ENCODE measurements at places on chromosomes 11 and 22.

- no peak for DNase-seq
These were observed 23.5 kb downstream of the PPFIBP2 start for GRCh38 chr11:7537265-7537664.

- peak; percentile 25 for DNase-seq
These were observed 776 bp downstream of the NLRX1 start for GRCh38 chr11:119169282-119169719.

DNA sequence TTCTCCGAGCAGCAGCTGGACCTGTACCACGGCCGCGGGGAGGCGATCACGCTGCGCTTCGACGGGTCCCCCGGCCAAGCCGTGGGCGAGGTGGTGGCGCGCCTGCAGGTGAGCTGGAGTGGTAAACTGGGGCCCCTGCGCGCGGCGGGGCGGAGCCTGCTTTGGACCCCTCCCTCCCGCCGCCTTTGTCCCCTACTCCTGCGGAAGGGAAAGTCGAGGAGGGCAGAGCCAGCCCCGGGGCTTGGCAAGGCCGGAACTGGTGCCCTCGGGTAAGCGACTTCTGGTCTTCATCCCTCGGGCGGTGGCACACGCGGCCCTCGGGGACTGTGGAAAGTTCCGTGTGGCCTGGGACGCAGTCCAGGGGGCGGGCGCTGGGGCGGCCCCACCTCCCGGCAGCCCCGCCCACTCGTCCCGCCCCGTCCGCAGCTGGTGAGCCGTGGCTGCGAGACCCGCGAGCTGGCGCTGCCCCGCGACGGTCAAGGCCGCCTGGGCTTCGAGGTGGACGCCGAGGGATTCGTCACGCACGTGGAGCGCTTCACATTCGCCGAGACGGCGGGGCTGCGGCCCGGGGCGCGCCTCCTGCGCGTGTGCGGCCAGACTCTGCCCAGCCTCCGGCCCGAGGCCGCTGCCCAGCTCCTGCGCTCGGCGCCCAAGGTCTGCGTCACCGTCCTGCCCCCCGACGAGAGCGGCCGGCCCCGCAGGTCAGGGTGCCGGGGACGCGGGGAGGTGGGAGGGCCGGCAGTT, 9.2 kb downstream of the SIPA1 start:
- DNase-seq = no peak

DNA sequence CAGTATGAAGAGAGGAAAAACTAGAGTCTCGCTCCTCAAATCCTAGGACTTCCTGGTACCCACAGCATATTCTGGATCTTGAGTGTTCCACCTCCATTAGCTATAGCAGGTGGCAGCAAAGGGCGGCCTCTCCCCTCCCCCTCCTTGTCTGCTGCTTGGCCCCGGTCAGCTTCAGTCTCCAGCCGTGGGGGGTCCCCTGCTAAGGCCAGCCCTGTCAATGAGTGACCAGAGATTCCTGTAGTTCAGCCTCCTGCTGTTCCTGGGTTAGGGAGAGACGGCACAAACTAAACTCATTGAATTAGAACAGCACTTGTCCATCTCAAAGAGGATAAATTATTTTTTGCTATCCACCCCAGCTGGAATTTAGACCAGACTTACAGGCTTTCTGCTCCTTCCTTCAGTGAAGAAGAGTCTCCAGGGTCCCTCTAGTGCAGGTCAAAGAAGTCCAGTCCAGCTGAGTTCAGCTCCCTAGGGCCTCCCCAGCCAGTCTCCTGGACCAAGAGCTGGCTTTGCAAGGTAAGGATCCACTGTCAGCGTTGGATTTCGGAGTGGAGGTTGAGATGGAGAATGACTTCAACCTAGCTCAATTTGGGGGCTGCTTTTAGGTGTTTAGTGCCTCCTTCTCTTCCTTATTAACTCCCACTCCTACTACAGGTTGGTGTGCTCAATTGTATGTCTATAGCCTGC, 1.1 kb upstream of the PHLDB1 start:
- DNase-seq = no peak

DNA sequence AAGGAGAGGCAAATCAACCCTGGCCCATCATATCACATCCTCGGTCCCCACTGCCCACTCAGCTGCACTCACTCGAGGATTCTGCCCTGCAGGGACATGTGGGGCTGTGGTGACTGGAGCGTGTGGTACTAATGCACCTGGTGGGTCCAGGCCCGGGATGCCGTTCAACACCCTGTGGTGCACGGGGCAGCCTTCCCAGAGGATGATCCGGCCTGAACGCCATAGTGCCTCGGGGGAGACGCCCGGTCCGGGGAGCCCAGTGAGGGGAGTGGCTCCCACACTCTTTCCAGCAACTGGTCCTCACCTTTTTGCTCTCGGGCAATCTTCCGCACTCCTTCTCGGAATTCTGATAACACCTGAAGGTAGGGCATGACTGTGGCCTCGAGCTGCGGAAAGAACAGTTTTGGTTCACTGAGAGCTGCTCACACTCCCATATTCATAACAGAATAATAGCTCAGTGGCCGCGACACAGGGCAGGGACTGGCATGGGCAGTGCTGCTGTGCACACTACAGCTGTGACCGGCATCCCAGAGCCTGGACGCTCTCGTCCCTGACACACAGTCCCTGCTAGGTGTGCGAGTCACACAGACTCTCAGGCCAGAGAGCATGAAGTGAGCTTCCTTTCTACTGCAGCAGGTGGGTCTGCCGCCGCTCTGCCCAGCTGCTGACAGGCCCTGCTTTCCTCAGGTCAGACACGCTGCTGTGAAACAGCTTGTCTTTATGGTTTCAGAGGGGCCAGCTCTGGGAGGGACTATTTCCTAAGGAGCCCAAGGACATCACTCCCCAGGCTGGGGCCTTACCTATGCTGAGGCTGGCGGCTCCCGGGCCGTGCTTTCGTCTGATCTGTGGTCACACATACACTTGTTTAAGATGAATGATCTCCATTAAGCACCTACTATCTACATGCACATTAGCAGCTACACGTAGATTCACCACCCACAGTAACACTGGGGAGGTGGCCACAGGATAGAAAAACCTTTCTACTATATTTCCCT, 20.1 kb upstream of the NAP1L4 start:
- DNase-seq = no peak

- no peak for DNase-seq
These were observed 25.5 kb downstream of the CTNND1 start for GRCh38 chr11:57787006-57787604.

GRCh38 chr22:21778705-21779363, 43.2 kb upstream of the YPEL1 start:
- DNase-seq = no peak

DNA sequence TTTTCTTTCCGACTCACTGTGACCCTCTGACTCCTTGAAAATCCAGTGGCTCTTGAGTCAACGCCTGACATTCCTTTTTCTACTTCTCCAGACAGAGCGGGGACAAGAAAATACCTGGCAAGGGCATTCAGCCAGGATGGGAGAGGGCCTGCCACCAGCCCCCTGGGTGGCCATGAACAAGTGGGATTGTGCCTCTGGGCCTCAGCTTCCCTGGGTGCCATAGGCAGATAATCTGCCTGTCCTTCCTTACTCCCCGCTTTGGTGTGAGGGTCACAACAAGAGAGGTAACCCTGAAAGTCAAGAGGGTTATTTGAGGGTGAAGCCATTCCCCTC, 613.9 kb upstream of the CADM1 start:
- no peak for DNase-seq

DNA sequence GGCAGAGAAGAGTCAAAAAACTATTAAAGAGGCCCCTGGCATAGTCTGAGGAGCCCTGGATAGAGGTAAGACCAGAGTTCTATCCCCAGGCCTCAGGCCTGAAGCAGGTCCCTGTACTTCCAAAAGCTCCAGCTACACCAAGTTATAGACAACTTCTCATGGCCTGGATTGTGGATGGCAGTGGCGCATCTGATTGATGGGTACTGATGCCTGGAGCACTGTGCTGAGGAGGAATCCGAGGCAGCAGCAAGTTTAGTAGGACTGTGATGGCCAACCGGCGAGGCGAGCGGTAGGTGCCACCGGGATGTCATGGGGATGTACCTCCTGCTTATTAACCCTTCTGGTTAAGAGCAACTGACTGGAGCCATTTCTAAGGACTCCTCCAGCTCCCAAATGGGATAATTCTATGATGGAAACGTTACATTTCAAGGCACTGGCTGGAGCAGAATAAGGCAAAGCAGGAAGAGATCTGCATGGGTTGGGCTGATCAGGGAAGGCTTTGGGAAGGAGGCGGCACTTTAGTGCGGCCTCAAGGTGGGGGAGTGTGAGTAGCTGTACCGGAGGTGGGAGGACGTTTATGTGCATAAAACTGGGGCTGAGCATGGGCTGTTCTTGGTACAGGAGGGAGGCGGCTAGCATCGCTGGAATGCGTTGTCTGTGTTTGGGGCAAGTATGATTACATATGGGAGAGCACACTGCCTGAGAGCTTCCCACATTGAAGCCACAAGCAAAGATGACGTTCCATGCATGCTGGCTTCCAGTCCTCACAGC, 24.2 kb upstream of the JAM3 start:
- no peak for DNase-seq

DNA sequence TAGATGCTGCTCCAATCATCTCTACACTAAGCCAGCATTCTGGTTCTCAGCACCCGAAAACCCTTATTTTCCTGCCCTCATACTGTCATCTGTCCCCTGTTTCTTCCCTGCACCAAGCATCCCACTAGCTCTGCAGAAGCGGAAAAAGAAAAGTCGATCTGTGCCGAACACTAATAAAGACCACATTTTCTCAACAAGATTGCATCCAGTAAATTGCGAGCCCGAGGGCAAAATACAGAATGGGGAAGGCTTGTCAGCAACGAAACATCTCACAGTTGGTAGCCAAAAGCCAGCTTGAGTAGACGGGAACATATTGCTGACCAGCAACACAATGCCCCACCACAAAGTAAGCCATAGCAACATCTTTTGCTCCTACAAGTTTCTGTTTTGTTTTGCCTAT, 227.4 kb downstream of the CADM1 start:
- no peak for DNase-seq

DNA sequence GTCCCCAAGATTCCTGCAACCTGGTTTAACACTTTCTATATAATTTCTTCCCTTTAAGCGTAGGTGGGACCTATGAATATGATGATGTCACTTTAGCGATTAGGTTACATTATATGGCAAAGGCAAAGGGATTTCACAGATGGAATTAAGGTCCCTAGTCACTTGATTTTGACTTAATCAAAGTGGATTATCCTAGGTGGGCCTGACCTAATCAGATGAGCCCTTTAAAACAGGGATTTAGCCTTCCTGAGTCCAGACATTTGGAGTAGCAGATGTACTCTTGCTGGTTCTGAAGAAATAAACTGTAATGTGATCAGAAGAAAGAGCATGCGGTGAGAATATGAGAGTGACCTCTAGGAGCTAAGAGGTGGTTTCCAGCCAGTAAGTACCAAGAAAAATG, 67.8 kb upstream of the LIN7C start:
- no peak for DNase-seq

GRCh38 chr11:34360046-34360445, 2.2 kb upstream of the ABTB2 start:
- no peak for DNase-seq

DNA sequence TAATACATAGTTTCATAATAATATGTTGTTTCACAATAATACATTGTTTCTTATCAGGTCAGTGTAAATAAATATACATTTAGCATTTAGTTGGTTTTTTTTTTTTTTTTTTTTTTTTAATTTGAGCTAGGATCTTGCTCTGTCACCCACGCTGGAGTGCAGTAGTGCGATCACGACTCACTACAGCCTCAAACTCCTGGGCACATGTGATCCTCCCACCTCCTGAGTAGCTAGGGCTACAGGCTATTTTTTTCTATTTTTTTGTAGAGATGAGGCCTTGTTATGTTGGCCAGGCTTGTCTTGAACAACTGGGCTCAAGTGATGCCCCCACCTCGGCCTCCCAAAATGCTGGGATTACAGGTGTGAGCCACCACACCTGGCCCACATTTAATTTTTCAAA, 43.5 kb downstream of the MIAT start:
- no peak for DNase-seq

GRCh38 chr11:22234743-22235142, 41.9 kb downstream of the ANO5 start:
- DNase-seq = no peak

- peak; percentile 30 for DNase-seq
These were observed 11.4 kb upstream of the ANKK1 start for GRCh38 chr11:113376156-113376555.

GRCh38 chr22:39498368-39498767, 3.7 kb upstream of the MIEF1 start:
- DNase-seq = no peak

GRCh38 chr11:119797123-119797611, 68.2 kb upstream of the NECTIN1 start:
- no peak for DNase-seq

DNA sequence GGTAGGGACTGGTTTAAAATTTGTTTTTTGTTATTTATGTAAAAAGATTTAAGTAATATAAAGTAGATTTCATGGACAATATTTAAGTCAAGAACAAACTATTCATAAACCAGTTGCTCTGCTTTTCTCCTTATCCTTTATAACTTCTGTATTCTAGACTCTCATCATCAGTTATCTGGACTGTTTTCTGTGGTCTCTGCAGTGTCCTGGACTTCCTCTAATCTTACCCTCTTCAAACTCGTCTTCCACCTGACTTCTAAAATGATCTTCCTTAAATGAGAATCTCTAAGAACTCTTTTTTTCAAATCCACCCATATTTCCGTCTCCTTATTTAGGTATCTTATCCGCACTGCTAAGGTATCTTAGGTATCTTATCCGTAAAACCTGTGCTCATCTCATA, 8.1 kb downstream of the RRM1 start:
- no peak for DNase-seq

GRCh38 chr11:66479394-66480116, 679 bp upstream of the DPP3 start:
- no peak for DNase-seq

- DNase-seq = no peak
These were observed 4.9 kb downstream of the OR8B8 start for GRCh38 chr11:124440608-124441007.

DNA sequence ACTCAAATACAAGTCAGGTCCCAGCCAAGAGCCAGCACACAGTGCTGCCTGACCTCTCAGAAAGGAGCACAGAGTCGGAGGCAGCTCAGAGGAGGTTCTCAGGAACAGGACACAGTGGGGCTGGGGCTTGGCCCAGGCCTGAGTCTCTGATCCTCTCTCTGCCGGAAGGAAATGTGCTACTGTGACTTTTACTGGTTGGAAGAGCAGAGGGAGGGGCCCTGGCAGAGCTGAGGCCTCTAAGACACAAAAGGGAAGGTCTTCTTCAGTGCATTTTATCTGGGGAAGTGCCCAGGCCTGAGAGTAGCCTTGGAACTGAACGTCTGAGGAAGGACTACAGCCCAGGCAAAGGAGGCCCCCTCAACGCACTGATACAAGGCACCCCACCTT, 16.2 kb upstream of the CASTOR1 start:
- DNase-seq = no peak

GRCh38 chr22:28344918-28345703, 334.5 kb downstream of the TTC28 start:
- DNase-seq = no peak

GRCh38 chr11:9858822-9859221, 194.9 kb downstream of the SWAP70 start:
- DNase-seq = no peak
